ENCODE measurements at places on chromosomes 7 and 10. TPM values are rescaled to one million over a fixed set of nuclear protein-coding genes. Genes with fewer than 3 reads are reported as not detected.

Gene PDE6C
- not detected for total RNA-seq

- no peak for DNase-seq
- no peak overlapping the region for H3K27ac ChIP-seq
- no peaks in the 10 kb centered on the region for H3K27me3 ChIP-seq
- no peaks in the 10 kb centered on the region for H3K36me3 ChIP-seq
- no peak overlapping the region for H3K4me3 ChIP-seq
Observed at GRCh38 chr10:78859266-78859665, 209.5 kb upstream of the ZMIZ1 start.

DNA sequence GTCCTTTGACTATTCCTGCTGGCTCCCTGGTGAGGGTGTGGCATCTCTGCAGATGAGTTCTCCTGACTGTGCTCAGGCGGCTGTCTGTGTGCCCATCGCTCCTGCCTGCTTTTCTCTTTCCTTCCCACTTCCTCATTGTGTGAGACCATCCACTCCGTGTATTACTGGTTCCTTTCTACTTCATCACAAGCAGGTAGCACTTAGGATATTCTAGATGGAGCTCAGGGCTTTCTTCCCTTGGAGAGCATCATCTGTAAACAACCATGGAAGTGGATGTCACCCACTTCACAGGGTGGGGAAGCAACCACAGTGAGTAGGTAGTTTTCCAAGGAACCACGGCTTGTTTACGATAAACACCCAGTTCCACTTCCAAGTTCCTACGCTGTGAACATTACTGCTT lies 15.7 kb downstream of the DNAJB6 start:
- H3K27me3 ChIP-seq: no peaks in the 10 kb centered on the region
- no peak overlapping the region for H3K27ac ChIP-seq
- DNase-seq: no peak

Gene HOXA10
- 0.38 TPM for total RNA-seq

Gene CALCR
- 0.24 TPM for total RNA-seq

- DNase-seq: no peak
- H3K27ac ChIP-seq: no peak overlapping the region
- H3K27me3 ChIP-seq: no peaks in the 10 kb centered on the region
- peaks cover 3% of the 10 kb centered on the region for H3K4me1 ChIP-seq
- no peaks in the 10 kb centered on the region for H3K36me3 ChIP-seq
- H3K4me3 ChIP-seq: no peak overlapping the region
Observed at GRCh38 chr10:16845248-16845647, 28.0 kb upstream of the RSU1 start.

GRCh38 chr7:444606-445005 lies 75.0 kb downstream of the PDGFA start:
- no peaks in the 10 kb centered on the region for H3K27me3 ChIP-seq
- no peak overlapping the region for H3K4me3 ChIP-seq
- no peak overlapping the region for H3K27ac ChIP-seq
- no peak for DNase-seq
- H3K36me3 ChIP-seq: no peaks in the 10 kb centered on the region

- H3K27me3 ChIP-seq: no peaks in the 10 kb centered on the region
- DNase-seq: no peak
- H3K4me3 ChIP-seq: no peak overlapping the region
Observed at GRCh38 chr10:78584681-78585080, 484.1 kb upstream of the ZMIZ1 start.

Gene GNA12
- total RNA-seq: 41.6 TPM

GRCh38 chr7:33485747-33486493 lies 356.6 kb downstream of the BBS9 start:
- no peaks in the 10 kb centered on the region for H3K36me3 ChIP-seq
- H3K27me3 ChIP-seq: no peaks in the 10 kb centered on the region
- H3K27ac ChIP-seq: no peak overlapping the region

Gene XRCC2
- total RNA-seq: 0.86 TPM

GRCh38 chr10:6558272-6558671 lies 21.8 kb downstream of the PRKCQ start:
- H3K4me3 ChIP-seq: no peak overlapping the region
- no peak for DNase-seq
- peaks cover 3% of the 10 kb centered on the region for H3K4me1 ChIP-seq
- no peaks in the 10 kb centered on the region for H3K27me3 ChIP-seq
- no peaks in the 10 kb centered on the region for H3K36me3 ChIP-seq

DNA sequence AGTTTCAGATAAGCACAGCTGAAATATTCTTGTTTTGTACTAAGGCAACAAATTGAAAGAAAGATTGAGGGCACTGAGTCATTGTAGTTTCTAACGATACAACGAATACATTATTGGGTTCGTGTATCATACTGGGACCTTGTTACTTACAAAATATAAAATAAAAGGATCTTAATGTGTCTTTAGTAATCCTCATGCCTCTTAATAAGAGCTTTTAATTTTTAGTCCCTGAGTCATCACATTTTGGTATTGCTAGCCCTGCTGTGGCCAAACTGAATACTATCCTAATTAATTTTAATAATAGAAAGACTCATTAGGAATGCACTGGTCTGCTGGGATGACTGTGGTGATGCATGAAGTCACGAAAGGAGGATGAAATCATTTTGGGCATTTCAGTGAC lies 309.7 kb downstream of the EXOC4 start:
- H3K27ac ChIP-seq: no peak overlapping the region
- no peaks in the 10 kb centered on the region for H3K36me3 ChIP-seq
- no peaks in the 10 kb centered on the region for H3K27me3 ChIP-seq

Gene SPAM1
- not detected for total RNA-seq

Gene RET
- 0.68 TPM for total RNA-seq

GRCh38 chr10:4512671-4513240 lies 313.3 kb upstream of the AKR1E2 start:
- H3K27me3 ChIP-seq: no peaks in the 10 kb centered on the region
- H3K36me3 ChIP-seq: no peaks in the 10 kb centered on the region
- DNase-seq: peak; percentile 55

DNA sequence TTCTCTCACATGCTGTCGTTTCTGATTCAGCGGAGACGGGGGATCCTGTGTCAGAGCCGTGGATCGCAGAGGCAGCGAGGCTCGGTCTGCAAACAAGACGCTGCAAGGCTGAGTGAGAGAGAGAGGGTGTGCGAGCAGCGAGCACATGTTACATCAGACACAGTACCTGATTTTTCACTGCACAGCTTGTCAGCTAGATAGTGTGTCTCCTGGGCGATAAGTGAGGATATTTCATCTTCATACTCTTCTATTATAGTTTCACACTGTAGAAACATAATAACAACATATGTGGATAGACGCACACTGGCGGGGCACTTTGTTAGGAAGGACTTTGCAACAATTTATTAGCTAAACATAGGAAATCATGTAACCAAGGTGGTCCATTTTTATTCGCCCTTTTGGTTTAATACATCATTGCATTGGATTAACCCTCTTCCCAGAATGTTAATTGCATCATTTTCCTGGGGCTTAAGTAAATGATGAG lies 39.5 kb downstream of the CNPY1 start:
- DNase-seq: no peak
- peaks cover 95% of the 10 kb centered on the region for H3K27me3 ChIP-seq
- H3K4me3 ChIP-seq: no peak overlapping the region
- peaks cover 8% of the 10 kb centered on the region for H3K4me1 ChIP-seq
- no peak overlapping the region for H3K27ac ChIP-seq

Gene IGFBP1
- total RNA-seq: not detected

DNA sequence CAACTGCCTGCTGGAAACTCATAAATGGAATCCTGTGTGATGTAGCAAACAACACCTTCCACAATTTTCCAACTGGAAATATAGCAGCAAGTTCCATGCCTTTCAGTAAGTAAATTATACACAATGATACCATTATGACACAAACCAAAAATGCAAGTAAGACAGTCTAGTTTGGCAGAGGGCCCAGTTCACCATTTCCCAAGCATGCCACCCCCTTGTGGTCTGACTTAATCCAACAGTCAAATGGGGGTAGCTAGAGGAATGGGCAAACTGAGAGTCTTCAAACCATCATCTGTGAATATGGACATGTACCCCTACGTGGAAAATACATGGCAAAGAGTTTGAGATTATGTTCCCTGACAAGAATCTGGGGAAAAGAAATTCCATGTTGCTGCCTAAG lies 137.6 kb upstream of the VWC2 start:
- no peaks in the 10 kb centered on the region for H3K4me1 ChIP-seq
- H3K36me3 ChIP-seq: no peaks in the 10 kb centered on the region
- no peak overlapping the region for H3K27ac ChIP-seq
- H3K27me3 ChIP-seq: no peaks in the 10 kb centered on the region
- no peak for DNase-seq

Gene CYP2C9
- total RNA-seq: 0.38 TPM

Gene C7orf57
- total RNA-seq: 1.6 TPM

Gene INTS15
- 33.2 TPM for total RNA-seq

- H3K36me3 ChIP-seq: peaks cover 63% of the 10 kb centered on the region
- no peaks in the 10 kb centered on the region for H3K27me3 ChIP-seq
- no peak for DNase-seq
- H3K4me1 ChIP-seq: peaks cover 65% of the 10 kb centered on the region
- H3K4me3 ChIP-seq: no peak overlapping the region
Observed at GRCh38 chr10:102596506-102596971, 47.7 kb upstream of the TRIM8 start.

- no peak overlapping the region for H3K27ac ChIP-seq
- no peak overlapping the region for H3K4me3 ChIP-seq
- H3K4me1 ChIP-seq: no peaks in the 10 kb centered on the region
- no peaks in the 10 kb centered on the region for H3K36me3 ChIP-seq
Observed at GRCh38 chr7:28774261-28774988, 183.7 kb downstream of the TRIL start.

Gene SGMS1
- total RNA-seq: 72.3 TPM

All from lower lobe of right lung (tissue), 2 donors.